ENCODE measurements at places on chromosomes 16 and 17. TPM values are rescaled to one million over a fixed set of nuclear protein-coding genes. Genes with fewer than 3 reads are reported as not detected.

The NUPR1 gene
- total RNA-seq, result 14.3 TPM

The GPR139 gene
- total RNA-seq, result not detected

The GDPD1 gene
- 0.90 TPM for total RNA-seq

The TBC1D3I gene
- 0.27 TPM for total RNA-seq

The MLST8 gene
- 54.8 TPM for total RNA-seq

The XAF1 gene
- 0.06 TPM for total RNA-seq

The ARHGAP44 gene
- 2.7 TPM for total RNA-seq

The CLEC19A gene
- total RNA-seq, result 0.18 TPM

The ST6GALNAC1 gene
- 0.14 TPM for total RNA-seq

The CA7 gene
- total RNA-seq, result not detected

The ZNF287 gene
- total RNA-seq, result 13.7 TPM

The DOK4 gene
- 45.6 TPM for total RNA-seq

The NR1D1 gene
- 11.2 TPM for total RNA-seq

Data from A549 treated with CORT108297 at 1 μM for 4 hours (cell line).